Heart right ventricle (tissue), 16 donors: ENCODE measurements at places on chromosomes 13 and 19. TPM values are rescaled to one million over a fixed set of nuclear protein-coding genes. Genes with fewer than 3 reads are reported as not detected.

DNA sequence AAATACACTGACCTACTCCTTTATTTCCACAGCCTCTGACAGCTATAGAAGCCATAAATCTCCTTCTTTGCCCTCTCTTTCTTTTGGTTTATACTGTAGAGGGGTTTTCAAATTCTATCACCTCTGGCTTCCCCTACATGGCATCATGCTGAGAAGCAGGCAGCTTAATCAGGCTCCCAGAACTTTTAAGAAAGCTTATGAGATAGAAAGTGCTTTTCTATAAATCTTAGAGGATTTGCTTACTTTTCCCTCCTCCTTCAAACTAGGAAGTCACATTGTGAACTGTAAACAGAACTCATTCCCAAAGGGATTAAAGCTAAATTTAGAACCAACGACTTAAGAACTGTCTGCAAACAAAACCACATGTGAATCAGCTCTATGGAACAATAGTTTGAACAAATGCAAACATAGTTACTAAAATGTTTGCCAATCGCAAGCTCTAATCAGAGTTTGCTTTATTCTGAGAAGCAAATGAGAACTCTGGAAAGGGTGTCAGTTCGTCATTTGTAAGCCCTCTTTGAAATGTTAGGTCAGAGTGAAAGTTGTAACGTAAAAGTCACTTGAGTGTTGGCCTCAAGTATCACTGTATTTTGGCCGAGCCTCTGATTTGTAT is 344.1 kb downstream of the RFC3 start:
- no peak for DNase-seq

- DNase-seq, result no peak
Observed at GRCh38 chr19:50486823-50487515, 10.3 kb upstream of the GARIN5A start.

- DNase-seq, result no peak
Observed at GRCh38 chr19:13085666-13086065, 17.0 kb downstream of the LYL1 start.

DNA sequence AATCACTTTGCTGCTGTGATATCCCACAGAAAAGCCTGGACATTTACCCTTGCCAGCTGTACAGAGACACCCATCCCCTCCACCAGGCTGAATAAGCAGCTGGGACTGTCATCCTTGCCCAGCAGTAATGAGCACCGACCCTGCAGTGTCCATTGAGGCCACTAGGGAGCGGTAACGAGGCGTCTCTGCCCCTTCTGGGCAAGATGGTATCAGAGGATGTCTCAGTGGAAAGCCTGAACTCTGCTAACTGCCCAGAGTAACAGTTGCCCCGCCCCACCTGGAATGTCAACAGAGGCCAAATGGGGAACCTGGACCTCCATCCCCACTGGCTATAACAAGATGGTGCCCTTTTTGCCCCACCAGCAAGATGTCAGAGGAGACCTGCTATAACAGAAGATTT is 22.8 kb upstream of the CEACAM20 start:
- no peak for DNase-seq

- no peak for DNase-seq
Observed at GRCh38 chr13:90686442-90686841, 661.0 kb upstream of the MIR17HG start.

The ENOX1 gene
- 3.1 TPM for total RNA-seq

The ZNF541 gene
- 3.7 TPM for total RNA-seq
